GM13977 (cell line): ENCODE measurements at places on chromosomes 13 and 19.

GRCh38 chr19:31910224-31910623 is 435.2 kb upstream of the ZNF507 start:
- DNase-seq, result no peak

- peak; percentile 68 for DNase-seq
Observed at GRCh38 chr19:45428384-45429231, 4.9 kb upstream of the ERCC1 start.

- DNase-seq, result no peak
Observed at GRCh38 chr13:65633806-65634205, 1596.3 kb downstream of the PCDH9 start.

- no peak for DNase-seq
Observed at GRCh38 chr19:28530406-28531035, 682.4 kb downstream of the UQCRFS1 start.

GRCh38 chr19:31329819-31330218 is 19.4 kb downstream of the TSHZ3 start:
- no peak for DNase-seq

DNA sequence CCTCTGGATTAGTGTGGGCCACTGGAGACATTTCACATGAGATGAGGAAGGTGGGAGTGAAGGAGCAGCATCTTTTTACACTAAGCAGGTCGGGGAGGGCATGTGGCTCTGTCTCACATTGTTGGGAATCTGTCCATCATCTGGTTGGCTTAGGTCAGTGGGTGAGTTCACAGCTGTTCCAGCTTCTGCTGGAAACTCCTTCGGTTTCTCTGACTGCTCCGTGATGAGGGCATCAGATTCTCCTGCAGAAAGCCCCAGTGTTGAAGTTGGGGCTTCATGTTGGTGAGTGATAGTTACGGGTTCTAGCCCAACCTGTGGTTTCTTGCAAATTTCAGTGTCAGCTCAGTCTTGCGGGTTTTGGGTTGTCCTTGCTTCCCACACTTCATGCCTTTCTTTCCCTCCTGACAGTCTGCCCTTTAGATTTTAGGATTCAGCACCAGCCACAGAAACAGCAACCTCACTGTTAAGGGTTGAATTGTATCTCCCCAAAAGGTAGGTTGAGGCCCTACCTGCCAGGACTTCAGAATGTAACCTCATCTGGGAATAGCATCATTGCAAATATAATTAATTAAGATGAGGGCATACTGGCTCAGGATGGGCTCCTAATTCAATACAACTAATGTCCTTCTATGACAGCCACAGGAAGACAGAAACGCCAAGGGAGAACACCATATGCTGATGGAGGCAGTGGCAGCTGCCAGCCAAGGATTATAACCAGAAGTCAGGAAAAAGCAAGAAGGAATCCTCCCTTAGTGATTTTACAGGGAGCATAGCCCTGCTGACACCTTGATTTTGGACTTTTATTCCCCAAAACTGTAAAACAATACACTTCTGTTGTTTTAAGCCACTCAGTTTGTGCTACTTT is 7.6 kb upstream of the ALOX5AP start:
- no peak for DNase-seq

GRCh38 chr19:45643024-45643926 is 4.1 kb upstream of the EML2 start:
- DNase-seq, result peak; percentile 89

DNA sequence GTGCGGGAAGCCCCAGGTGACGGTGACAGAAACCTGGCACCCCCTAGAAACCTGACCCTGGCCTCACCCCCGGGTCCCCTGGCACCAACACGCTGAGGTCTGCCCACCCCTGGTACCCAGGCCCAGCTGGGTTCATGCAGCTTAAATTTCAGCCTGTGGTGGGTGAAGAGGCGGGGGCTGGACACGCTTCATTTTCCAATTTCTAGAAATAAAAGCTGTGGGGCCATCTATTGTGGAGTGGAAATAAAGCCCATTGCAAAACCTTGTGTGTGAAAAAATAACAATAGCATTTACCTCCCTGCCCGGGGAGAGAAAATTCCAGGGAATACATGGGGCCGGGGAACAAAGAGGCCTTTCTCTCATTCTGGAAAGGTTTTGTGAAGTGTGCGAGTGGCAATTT is 7.5 kb upstream of the FUT5 start:
- no peak for DNase-seq

GRCh38 chr13:31042049-31042448 is 109.6 kb downstream of the TEX26 start:
- no peak for DNase-seq

DNA sequence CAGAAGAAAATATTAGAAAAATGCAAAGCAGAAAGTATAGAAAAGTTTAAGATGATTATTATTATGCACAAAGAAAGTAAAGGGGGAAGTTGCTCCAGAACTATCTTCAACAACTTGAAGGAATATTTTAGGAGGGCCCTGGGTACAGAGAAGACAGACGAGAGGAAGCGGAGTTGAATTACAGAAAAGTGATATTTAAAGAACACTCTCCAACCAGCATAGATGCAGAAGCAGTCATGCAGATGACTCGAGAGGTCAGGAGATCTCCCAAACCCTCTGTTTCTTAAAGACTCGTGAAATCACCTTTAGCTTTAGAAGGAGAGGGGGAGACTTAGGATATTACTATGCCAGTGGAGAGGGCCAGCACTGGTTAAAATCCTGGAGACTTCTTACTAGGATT is 8.5 kb upstream of the SHISA2 start:
- no peak for DNase-seq

DNA sequence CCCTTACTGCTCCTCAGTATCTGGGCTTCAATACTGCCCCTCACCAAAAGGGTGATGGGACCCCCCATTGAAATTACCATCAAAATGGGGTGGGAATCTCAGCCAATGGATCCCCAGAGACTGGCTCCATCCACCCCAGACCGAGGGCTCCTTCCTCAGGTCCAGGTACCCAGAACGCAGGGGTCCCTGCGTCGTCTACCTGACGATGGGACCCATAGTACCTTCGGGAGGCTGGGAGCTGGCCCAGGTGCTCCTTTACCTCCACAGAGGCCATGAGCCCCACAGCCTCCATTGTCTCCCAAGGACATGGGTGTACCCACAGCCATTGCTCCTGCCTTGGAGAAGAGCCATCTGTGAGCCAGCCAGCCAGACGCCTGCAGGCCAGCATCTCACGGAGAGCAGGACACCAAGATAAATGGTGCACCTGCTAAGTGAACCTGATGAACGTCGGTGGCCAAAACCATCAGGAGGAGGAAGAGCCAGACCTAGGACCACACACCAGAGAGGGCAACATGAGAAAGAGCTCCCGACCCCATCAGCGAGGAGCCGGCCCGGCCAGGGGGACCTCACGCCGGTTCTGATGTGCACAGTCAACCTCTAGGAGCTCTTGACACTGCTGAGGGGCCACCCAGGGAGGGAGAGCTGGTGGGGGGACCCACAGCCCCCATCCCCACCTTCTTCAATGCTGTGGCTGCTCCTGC is 156.8 kb upstream of the SOX1 start:
- no peak for DNase-seq

GRCh38 chr13:67493835-67494234 is 263.7 kb upstream of the PCDH9 start:
- no peak for DNase-seq

DNA sequence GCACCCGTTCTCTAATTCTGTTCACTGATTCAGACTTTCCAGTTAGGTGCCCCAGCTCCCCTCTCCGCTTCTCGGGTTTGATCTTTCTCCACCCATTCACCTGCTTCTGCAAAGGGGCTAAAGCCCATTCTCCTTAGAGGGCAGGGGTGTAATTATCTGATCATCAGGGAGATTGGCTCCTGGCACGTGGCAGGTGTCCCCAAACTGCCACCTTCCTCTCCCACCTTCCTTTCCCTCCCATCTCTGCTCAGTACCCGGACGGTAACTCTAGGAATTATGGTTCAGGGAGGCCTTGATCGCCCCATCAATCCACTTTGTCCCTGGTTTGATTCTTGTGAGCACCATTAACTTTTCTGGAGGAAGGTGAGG is 212 bp downstream of the FFAR1 start:
- no peak for DNase-seq

- DNase-seq, result no peak
Observed at GRCh38 chr13:30255696-30256095, 51.7 kb downstream of the KATNAL1 start.

- no peak for DNase-seq
Observed at GRCh38 chr19:3644351-3645066, 17.9 kb upstream of the CACTIN start.

- no peak for DNase-seq
Observed at GRCh38 chr13:31755803-31756212, 16.5 kb downstream of the RXFP2 start.
